ENCODE measurements at places on chromosomes 2 and 18.

- DNase-seq: no peak
These were observed 435.8 kb upstream of the SPRED2 start for GRCh38 chr2:65868177-65868576.

GRCh38 chr2:201852878-201853415, 46.6 kb downstream of the CDK15 start:
- DNase-seq: no peak

DNA sequence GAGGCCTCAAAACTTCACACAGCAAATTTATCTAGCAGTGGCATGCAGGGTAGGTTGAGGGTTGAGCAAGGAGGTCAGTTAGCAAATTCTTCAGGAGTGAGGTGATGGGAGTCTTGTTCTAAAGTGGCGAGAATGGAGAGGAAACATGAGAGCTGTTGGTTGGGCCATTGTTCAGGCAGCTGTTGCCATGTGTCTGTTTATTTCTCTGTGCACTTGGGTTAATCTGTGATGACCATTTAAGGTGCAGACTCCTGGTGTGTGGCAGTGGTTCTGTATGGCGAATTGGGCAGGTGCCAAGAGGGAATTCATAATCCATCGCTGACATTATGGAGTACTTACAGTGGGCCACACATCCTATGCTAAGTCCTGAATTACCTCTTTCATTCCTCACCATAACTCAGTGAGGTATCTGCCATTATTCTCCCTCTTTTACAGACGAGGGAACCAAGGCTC, 30.4 kb downstream of the TMEM178A start:
- DNase-seq: no peak

GRCh38 chr2:31139671-31140070, 1.4 kb upstream of the GALNT14 start:
- no peak for DNase-seq

GRCh38 chr2:181998891-181999654, 13.4 kb downstream of the PPP1R1C start:
- no peak for DNase-seq

GRCh38 chr2:72716601-72717000, 109.2 kb downstream of the EXOC6B start:
- no peak for DNase-seq

DNA sequence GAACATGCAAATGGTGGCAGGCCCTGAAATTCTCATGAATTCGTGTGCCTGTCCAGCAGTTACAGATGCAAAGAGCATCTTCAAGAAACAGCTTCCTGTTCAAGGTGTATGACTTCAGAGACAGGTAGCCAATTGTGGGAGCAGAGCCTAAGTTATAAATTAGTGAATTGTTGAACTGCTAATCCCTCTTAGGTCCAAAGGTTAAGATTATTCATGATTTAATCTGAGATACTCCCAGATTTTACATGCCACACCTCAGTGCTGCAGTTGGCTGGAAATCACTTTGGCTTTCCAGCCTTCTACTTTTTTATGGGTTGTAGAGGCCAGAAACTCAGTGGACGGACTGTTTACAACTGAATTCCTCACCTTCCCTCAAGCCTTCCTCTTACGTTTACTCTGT, 247.8 kb downstream of the AGPS start:
- no peak for DNase-seq

Measured in stimulated activated CD8-positive, alpha-beta memory T cell treated with anti-CD3 and anti-CD28 coated beads, Interleukin-2, amount 100 ng/mL, for 1 hour (primary cell).